ENCODE measurements at places on chromosomes 1 and 21.

- DNase-seq = peak; percentile 51
Observed at GRCh38 chr1:213231795-213232231, 180.8 kb downstream of the RPS6KC1 start.

GRCh38 chr1:111269825-111270406 is 20.7 kb upstream of the CHIA start:
- DNase-seq = no peak

DNA sequence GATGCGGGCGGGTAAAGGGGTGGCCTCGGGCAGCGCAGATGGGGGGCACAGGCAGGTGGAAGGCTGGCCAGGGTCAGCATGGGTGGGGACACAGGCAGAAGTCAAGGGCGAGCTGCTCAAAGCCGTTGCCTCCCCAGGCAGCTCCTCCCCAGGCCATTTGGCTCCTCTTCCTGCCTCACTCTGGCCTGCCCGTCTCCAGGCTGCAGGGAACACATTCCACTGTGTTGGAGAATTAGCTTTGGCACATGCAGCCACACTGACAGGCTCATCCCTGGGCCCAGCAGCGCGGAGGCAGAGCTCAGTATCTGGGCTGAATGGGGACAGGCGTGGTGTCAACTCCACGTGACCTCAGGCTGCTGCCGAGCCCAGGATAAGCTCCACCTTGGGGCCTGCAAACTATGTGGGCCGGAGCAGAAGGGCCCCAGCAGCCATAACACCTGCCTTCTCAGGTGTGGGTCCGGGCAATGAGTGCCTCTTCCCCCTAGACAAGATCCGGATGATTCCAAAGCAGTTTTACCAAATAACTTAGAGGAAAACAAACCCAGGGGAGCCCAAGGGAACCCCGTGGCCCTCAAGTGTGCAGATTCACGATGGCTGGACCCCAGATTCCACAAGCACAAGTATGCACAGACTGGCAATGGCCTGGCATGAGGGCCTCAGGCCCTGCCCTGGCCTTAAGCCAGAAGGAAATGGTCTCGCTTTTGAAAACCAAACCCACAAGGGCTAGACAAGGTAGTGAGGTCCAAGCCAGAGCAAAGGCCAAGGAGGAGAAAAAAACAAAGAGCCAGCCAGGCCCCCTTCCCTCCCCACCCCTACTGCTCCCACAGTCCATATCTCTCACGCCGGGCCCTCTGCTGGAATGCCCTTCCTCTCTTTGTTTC is 40.2 kb downstream of the HSPG2 start:
- no peak for DNase-seq

GRCh38 chr1:236365999-236366570 is 28.0 kb upstream of the EDARADD start:
- DNase-seq = no peak

- DNase-seq = no peak
Observed at GRCh38 chr1:73662526-73662925, 535.5 kb downstream of the LRRIQ3 start.

GRCh38 chr1:85122169-85122568 is 73.9 kb upstream of the MCOLN3 start:
- no peak for DNase-seq

DNA sequence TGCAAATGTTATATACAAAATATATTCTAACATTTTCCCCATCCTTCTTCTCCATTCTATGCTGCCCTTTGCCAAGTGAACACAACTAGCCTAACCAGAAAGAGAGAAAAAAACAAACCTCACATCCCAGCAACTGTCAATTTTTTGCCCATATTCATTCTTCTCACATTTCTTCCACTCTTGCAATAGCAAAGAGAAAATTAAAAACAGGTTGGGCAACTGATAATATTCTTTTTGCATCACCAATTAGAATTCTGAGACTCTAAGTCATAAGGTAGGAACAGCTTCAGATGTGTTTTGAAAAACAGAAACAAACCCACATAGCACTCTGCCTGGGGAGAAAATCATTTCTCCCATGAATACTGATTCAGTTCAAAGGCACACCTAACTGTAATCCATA is 25.2 kb upstream of the EXO1 start:
- DNase-seq = no peak

GRCh38 chr1:69920426-69920825 is 285.0 kb downstream of the LRRC40 start:
- no peak for DNase-seq

GRCh38 chr1:49104575-49104974 is 327.9 kb upstream of the BEND5 start:
- DNase-seq = peak; percentile 4

GRCh38 chr1:113396585-113396984 is 6.3 kb downstream of the MAGI3 start:
- DNase-seq = no peak

DNA sequence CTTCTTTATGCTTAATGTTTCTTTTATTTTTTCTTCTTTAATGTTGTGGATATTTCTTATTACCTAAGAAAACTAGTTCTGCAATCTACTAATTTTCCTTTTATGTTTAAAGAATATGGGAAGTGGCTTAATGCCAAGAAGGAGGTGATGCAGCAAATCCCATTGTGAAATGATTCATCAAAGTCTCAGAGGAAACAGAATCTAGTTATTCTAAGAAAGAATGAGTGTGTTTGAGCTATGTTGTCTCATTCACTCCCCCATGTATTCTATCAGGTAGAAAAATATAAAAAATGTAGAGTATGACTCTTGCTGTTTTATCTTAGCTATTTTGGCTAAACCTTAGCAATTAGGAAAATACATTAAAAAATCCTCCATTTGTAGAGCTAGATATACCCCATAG is 659.9 kb upstream of the RGS18 start:
- DNase-seq = peak; percentile 60

GRCh38 chr1:184895086-184895485 is 79.2 kb downstream of the NIBAN1 start:
- no peak for DNase-seq

DNA sequence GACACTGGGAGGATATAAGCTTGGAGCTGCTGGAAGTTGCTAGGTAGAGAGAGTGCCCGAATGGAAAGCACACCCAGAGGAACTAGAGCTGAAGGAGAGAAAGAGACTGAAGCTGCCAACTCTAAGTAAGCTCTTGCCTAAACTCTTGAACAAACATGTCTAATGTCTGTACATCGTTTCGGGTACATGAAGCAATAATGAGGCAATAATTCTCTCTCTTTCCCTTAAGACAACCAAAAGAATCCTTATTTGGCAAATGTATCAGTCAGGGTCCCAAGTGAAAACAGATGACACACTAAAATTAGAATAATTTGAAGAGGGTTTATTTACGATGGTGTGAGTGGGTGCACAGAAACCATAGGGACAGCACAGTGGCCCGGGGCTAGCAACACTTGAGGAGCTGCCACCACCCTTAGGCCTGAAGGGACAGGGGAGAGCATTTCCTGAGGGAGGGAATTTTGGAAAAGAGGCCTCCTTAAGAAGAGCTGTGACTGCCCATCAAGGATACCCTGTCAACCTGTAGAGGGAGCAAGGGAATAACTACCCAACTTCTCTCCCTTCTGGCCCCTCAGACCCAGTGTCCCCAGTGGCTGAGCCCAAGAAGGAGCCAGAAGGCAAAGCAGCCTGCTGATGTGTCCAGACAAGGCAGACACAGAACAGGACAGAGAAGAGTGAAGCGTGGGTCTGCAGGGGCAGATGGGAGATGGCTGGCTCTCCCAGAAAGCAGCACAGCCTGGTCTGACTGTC is 36.1 kb upstream of the KHDRBS1 start:
- peak; percentile 60 for DNase-seq

DNA sequence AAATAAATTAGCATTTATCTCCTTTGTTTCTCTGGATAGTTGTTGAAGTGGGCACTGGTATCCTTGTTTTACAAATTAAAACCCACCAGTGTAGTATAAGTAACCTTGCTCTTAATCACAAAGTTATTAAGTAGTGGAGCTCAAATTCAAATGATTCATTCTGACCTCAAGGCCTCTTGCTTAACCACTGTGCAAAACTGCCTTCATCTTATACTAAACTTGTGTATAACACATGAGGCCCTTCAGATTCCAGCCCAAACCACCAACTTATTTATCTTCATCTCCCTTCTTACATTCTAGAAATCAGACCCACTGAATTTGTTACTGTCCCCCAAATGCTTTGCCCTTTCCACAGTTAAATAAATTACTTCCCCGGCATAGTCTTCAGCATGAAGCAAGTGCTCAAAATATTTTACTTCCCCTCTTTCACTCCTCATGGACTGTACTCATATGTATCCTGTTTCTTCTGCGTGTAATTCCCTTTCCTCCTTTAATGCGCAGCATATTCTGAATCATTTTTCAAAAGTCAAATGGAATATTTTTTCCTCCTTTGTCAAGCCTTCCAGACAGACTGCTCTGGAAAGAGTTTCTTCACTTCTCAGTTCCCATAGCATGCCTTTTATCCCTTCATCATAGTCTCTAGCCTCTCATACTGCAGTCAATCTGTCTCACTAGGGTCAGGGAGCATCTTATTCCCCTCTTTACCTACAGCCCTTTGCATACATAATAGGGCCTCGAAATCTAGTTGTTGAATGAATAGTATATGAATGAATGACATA is 19.0 kb upstream of the DNASE2B start:
- DNase-seq = no peak

DNA sequence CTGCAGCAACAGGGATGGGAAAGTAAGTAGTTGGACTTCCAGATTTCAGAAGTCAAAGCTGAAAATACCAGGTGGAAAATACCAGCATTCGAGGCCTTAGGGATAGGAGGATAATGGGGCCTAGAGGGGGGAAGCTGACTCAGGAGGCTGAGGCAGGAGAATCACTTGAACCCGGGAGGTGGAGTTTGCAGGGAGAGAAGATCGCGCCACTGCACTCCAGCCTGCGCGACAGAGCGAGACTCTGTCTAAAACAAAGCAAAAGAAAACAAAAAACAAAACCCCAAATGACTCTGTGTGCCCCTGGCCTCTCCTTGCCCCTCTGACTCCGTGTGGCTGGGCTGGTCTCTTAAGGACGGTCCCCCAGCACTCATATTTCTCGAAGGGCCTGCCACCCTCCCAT is 3.4 kb downstream of the SH2D2A start:
- DNase-seq = no peak

DNA sequence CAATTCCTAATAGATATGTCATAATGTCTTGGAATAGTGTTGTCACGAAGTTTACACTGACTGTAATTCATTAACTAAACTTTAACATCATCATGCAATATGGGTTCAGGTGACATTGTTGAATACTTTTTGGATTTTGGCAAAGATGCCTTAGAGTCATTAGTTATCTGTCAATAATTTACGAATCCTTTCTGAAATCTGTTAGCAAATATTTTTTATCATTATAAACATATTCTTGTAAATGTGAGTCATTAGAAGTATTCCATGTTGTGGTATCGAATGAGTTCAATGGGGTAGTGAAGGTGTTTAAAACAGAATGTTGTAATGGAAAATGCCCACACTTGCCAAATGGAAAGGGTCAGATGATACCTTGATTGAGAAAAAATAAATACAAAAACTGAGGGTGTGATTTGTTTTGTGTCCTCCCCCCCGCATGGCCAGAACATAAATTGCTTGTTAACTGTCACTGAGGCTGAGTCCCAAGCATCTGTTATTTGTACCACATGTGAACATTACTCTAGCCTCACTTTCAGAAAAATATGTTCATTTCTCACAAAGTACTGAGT is 5.2 kb upstream of the NR5A2 start:
- DNase-seq = no peak

- DNase-seq = no peak
Observed at GRCh38 chr1:13900583-13900982, 200.6 kb downstream of the PRDM2 start.

GRCh38 chr1:205301205-205301821 is 20.2 kb downstream of the NUAK2 start:
- DNase-seq = peak; percentile 78

DNA sequence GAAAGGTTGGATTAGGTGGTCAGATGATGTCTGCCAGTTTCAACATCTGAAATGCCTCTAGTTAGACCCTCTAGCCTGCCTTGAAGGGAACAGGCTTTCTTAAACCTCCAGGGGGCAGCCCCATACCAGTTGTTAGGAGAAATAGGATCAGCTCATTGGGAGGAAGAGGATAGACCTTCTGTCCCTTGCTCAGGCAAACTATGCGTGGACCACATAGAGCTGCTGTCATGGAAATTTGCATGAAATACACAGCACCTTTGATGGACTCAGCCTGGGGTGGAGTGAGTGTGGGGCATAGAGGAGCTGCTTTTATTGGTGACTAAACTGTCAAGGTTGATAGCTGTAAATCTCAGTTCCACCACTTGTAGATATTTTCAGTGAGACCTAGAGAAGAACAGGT is 38.4 kb upstream of the SPAG17 start:
- peak; percentile 64 for DNase-seq

GRCh38 chr1:245148861-245149260 is 5.9 kb upstream of the KIF26B start:
- peak; percentile 18 for DNase-seq

DNA sequence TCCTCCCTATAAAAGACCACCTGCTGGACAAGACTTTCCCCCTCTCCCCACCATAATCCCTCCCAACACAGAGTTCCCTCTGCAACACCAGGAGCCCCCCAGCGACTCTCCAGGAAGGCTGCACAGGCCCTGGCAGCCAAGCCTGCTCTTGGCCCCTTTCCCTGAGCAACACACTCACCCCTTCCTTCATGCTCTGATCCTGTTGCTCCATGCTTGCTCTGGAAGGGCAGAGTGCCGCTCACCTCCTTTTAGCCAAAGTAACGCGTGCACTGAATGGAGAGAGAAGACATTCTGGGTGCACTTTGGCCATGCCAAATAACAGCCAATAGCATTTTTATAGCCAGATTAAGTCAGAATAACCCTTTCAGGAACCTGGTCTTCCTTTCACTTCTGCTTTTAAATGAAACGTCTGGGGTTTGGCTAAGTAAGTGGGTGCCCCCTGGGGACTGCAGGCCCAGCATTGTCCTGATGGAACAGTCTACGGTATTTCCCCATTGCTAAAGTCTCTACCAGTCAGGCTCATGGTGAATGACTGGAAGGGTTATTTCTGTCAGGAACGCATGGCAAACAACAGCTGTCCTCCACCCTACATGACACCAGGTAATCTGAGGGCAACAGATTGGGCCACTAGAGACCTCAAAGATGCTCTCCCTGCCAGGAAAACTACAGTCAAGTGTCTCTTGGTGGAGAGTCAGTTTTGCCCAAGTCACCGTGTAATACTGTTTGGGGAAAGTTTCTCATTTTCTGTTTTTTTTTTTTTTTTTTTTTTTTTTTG is at the start of gene SLC2A5:
Gene SLC2A5 (minus strand): TSS at position 310 of the 775 bp plus-strand sequence. CDS start 99 bp downstream, at position 211.
- peak; percentile 38 for DNase-seq

DNA sequence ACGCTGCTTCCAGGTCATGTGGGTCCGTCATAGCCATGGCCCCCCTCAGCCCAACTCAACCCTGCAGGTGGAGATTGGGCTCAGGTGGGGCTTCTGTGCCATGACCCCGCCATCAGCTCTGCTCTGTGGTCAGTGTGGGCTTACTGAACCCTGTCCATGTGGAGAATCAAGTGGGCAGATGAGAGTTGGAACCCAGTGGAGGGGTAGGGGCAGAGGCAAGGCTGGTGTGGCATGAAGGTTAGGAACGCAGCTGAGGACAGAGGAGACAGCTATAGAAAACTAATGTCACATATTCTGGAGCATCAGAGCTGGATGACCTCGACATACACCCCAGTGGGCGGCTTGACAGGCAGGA is 355.9 kb downstream of the PTPRU start:
- DNase-seq = no peak

Measured in A673 (cell line).